ENCODE measurements at places on chromosomes 3 and 15.

DNA sequence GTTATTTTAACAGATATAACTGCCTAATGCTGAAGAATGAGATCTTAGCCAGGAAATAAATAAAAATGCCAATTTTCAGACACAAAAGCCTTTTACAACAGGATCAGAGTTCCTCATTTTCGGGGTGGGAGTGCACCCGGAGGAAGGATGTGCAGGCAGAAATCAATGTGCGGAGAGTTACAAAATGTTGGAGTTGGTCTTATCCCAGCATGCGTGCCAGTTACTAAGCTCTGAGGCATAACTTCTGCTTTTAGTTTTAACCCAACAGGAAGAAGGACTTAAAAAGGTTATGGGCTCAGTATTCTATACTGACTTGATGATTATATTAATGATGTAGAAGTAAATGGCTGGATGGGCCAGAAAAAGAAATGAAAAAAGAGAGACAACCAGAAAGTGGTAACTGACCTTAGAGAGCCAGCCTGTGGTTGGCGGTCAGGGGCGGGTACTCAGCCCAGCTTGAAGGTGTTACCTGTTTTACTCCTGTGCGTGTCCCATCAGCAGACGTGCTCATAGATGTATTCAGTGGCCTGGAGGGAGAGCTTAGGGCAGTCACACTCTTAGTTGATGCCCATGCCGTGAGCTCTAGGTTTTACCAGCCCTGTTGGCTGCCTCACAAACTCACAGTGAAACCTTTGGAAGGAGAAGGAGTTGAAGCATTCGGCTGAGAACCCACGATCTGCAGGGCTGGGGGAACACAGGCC is 164.7 kb downstream of the SV2B start:
- DNase-seq, result no peak

- no peak for DNase-seq
Measured at GRCh38 chr3:53677413-53677812, 168.8 kb downstream of the CHDH start.

- no peak for DNase-seq
Measured at GRCh38 chr3:23711916-23712494, 93.8 kb upstream of the UBE2E1 start.

DNA sequence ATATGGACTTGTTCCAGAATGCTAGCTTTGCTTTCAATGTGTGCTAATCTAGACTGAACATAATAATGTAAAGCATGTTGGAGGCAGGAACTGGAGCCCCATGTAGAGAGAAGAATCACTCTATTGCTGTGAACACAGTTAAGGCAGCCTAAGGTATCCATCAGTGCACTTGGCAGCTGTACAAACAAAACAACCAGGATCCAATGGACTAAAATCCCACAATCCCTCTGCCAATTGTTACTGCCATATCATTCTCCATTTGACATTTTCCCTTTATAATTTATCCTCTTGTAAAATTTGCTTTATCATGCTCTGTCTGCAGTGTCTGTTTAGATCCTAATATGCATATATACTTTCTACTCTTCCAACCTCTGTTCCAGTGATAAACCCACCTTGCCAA is 756.8 kb upstream of the LMCD1 start:
- DNase-seq, result no peak

- DNase-seq, result no peak
Measured at GRCh38 chr3:106750092-106750491, 627.1 kb upstream of the CCDC54 start.

- no peak for DNase-seq
Measured at GRCh38 chr3:50587373-50587772, 18.1 kb downstream of the HEMK1 start.

DNA sequence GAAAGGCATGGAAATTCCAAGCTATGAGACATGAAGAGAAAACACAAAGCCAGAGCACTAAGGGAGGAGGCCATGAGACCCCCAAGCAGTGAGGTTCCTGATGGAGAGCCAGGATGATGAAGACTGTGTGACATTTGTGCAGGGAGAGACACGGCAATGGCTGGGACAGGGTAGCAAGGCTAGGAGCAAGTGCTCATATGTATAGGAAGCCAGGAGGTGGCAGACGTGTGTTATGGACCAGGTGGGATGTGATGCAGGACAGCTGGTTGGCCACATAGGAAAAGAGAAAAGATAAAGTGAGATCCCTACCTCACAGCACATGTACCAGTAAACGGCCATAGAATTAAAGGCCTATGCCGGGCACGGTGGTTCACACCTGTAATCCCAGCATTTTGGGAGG is 112.7 kb downstream of the APBA2 start:
- DNase-seq, result no peak

DNA sequence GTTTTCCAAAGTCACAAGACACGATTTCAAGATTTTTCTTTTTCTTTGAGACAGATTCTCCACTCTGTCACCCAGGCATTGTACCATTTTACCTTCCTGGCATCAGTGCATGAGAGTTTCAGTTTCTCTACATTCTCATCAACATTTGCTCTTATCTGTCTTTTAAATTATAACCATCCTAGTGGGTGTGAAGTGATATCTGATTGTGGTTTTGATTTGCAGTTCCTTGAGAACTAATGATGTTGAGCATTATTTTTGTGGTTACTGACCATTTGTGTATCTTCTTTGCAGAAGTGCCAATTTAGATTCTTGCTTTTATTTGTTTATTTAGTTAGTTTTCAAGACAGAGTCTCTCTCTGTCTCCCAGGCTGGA is 41.2 kb downstream of the ADIPOQ start:
- DNase-seq, result no peak

- DNase-seq, result no peak
Measured at GRCh38 chr15:65631503-65631902, 9.8 kb downstream of the SLC24A1 start.

DNA sequence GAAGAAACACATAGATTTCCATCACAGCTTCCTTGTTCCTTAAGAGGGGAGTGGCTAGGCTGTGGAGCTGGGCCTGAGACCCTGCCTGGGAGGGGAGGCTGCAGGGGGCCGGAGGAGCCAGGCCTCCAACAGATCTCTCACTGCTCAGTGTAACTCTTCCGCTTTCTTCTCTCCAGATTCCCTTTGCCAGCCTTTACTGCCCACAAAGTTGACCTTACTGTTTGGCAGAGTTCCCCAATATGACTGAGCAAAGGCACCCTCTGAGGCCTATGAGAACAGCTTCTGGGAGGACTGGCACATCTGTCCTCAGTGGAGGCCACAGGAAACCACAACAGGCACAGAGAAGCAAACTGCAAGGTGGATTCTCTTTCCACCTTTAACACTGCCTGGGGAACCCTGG is 38.1 kb downstream of the SLCO2A1 start:
- no peak for DNase-seq

DNA sequence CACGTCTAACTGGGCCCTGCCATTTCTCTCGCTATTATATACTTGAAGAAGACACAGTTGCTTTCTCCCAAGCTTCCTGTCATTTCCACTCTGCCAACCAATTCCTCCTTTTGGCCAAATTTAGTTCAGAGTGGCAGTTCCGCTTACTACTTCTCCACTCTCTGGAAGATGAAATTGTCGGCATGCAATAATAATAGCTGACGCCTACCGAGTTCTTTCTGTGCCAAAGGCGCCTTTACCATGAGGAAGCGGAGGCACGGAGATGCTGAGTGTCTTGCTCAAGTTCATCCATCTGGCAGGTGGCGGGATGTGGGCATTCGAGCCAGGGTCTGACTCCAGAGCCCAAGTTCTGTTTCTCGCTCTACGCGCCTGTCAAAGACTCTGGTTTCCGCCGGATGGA is 14.6 kb upstream of the NRROS start:
- DNase-seq, result no peak

DNA sequence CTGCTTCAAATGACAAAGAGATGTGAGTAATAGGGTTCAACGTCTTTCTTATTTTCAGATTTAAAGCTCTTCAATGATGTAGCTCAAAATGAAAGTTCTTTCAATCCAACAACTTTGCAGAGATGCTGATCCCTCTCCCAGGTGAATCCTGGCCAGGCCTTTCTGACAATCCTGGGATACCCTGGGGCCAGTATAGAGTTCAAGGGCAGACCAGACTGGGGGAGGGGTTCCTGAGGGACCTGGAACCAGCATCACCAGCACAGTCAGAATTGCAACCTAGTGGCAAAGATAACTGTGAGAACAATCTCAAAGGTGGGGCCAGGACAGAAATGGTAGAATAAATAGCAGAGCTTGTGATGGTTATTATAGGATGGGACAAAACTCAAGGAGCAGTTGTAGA is 19.7 kb upstream of the NCK1 start:
- no peak for DNase-seq

- no peak for DNase-seq
Measured at GRCh38 chr15:72265031-72265430, 7.3 kb downstream of the PARP6 start.

- no peak for DNase-seq
Measured at GRCh38 chr3:47583320-47584075, 4.8 kb upstream of the CSPG5 start.

DNA sequence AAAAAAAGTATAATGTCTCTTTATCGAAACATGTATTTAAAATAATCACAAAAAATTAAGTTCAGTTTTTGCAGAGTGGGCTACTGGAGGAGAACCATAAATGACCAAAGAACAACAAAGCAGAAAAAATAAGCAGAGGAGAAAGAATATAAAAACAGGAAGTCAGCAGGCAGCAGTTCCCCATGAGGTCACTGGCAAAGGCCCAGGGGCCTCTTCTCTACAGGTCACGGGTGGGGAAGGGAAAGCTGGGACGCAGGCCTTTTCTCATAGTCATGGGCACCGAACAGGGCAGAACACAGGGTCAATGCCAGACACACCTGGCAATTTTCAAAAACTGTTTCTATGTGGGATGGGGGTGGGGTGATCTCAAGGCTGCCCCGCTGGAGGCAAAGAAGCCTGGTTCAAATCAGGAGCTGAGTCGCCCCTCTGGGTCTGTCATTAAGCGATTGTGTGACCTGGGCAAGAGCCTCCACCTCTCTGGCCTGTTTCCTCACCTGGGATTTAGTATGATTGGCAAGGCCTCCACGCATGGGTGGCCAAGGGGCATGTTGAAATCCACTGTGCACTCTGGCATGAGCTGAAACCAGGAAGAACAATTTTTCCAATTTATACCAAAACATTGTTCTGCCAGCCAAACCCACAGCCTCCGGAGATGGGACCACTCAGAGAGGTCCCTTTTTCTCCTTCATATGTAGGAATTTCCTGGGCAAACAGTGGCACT is 43.8 kb upstream of the UACA start:
- DNase-seq, result no peak

DNA sequence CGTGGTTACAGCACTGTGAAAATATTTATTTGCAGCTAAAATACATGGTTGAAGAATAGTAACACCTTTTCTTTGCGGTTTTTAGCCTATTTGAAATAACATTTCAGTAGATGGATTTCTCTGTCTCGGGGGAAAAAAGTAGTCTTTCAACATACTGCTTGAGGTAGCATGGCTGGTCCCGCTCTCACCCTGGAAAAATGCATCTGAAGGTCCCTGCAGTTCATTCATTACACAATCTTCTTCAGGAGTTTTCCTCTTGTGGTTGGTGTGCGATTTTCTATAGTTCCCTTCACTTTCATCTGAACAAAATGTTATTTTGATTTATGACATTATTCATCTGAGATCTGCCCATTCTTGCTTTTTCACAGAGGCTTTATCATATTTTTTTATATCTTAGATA is 75.9 kb downstream of the STRIT1 start:
- no peak for DNase-seq

GRCh38 chr3:4988983-4989834 is 10.0 kb downstream of the BHLHE40 start:
- DNase-seq, result no peak

DNA sequence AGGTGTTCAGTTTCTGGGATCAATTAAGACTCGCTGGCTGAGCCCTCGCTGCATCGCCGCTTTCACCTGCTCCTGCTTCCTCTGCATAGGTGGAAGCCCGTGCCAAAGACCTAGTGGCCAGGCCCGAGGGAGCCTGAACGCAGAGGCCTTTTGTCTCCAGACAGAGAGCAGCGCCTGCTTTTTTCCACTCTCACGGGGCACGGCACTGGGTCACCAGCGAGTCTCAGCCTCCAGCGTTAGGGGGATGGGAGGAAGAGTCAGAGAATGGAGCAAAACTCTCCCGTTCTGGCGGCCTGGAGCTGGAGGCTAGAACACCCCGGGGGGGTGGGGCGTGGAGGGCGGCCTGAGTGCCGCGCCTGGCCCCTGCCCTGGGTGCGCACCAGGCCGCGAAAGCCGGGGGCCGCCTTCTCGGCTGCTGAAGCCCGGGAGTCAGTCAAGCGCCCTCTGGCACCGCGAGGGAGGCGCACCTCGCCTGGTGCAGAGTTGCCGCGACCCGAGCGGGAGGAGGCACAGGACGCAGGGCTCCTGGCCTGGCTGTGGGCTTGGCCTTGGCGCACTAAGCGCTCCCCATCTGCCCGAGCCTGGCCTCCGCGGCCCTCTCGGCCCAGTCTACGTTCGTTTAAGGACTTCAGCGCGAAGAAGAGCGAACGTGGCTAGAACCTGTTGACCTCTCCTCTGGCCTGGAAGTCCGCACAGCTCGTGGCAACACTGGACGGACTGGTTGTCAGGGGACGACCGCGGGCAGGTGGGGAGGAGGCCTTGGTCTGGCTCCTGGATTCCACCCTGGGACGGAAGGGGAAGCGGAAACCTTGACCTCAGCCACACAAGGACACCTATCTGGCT is 21.5 kb downstream of the NR2F2 start:
- no peak for DNase-seq

GRCh38 chr3:55488398-55489055 is 1.4 kb upstream of the WNT5A start:
- no peak for DNase-seq

GRCh38 chr15:101600035-101600434 is 52.1 kb downstream of the TM2D3 start:
- no peak for DNase-seq

- DNase-seq, result no peak
Measured at GRCh38 chr15:88918738-88919137, 5.6 kb upstream of the MFGE8 start.

GRCh38 chr3:4823986-4824925 is 155.0 kb upstream of the BHLHE40 start:
- no peak for DNase-seq

- DNase-seq, result no peak
Measured at GRCh38 chr3:176796371-176796770, 400.9 kb downstream of the TBL1XR1 start.

DNA sequence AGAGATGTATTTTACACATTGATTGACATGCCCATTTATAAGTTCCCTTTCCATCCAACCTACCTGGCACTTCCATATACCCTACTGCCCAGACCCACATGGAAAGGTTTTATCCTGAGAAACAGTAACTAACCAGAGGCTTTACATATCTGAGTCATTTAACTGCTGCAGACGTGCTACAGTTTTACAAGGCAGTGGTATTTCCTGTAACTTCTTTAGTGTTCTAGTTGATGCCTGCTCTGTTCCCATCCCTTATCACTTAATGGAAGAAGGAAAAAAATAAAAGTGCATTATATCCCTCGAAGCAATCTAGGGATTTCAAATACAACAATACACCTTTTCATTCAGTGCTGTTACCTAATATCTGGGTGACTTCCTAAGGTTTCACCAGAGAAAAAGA is 107.1 kb downstream of the TMCO5A start:
- DNase-seq, result no peak

Data from activated CD8-positive, alpha-beta memory T cell treated with anti-CD3 and anti-CD28 coated beads for 1 hour (primary cell).